ENCODE measurements at places on chromosomes 16 and 17. TPM values are rescaled to one million over a fixed set of nuclear protein-coding genes. Genes with fewer than 3 reads are reported as not detected.

DNA sequence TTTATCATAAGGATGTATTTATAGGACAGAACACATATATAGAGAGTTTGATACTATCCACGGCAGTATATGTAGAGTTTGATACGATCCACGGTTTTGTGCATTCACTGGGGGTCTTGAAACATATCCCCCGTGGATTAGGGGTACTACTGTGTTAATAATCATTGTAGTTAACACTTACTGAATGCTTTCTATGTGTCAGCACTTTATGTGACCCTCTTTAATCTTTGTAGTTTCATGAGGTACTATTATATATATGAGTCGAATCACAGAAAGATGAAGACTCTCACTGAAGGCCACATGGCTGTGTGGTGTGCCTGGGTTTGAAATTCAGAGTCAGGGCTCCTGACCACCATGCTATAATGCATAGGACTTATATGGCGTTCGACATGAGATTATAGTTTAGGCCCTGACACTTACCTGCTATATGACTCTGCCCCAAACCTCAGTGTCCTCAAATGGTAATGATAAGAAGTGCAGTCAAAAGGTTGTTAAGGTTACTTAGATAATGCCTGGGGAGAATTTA lies 4.3 kb upstream of the HEATR6 start:
- no peaks in the 10 kb centered on the region for H3K36me3 ChIP-seq
- H3K27me3 ChIP-seq: no peaks in the 10 kb centered on the region

DNA sequence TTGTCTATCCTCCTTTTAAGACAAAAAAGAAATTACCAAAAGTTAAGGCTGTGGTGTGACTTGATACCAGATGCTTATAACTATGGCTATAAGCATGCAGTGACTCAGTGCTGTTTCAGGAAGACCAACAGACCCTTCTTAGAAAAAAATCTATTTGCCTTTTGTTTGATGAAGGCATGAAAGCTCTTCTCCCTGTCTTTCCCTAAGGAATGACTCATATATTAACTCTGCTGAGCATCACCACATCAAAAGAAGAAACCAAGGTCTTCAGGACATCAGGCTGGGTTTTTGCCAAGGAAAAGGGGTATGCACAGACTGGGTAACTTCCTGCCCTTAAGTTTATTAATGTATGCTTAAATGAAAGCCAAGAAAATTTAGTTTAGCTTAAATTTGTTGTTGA lies 47.1 kb downstream of the VMP1 start:
- H3K27me3 ChIP-seq: no peaks in the 10 kb centered on the region
- DNase-seq: no peak
- peak overlapping the region; percentile 77 for H3K27ac ChIP-seq
- H3K4me1 ChIP-seq: peaks cover 42% of the 10 kb centered on the region
- peak overlapping the region; percentile 87 for H3K4me3 ChIP-seq

GRCh38 chr17:40038882-40039513 lies 15.2 kb downstream of the MED24 start:
- H3K27me3 ChIP-seq: no peaks in the 10 kb centered on the region
- no peak for DNase-seq
- peaks cover 20% of the 10 kb centered on the region for H3K36me3 ChIP-seq
- no peaks in the 10 kb centered on the region for H3K4me1 ChIP-seq
- no peak overlapping the region for H3K4me3 ChIP-seq

GRCh38 chr17:36609498-36609862 lies 8.1 kb downstream of the MRM1 start:
- H3K27me3 ChIP-seq: no peaks in the 10 kb centered on the region
- no peak overlapping the region for H3K4me3 ChIP-seq
- no peaks in the 10 kb centered on the region for H3K36me3 ChIP-seq

- peaks cover 25% of the 10 kb centered on the region for H3K4me1 ChIP-seq
- H3K27ac ChIP-seq: peak overlapping the region; percentile 94
- H3K4me3 ChIP-seq: peak overlapping the region; percentile 91
- no peaks in the 10 kb centered on the region for H3K27me3 ChIP-seq
Measured at GRCh38 chr17:1683459-1683858, 1.2 kb downstream of the PRPF8 start.

DNA sequence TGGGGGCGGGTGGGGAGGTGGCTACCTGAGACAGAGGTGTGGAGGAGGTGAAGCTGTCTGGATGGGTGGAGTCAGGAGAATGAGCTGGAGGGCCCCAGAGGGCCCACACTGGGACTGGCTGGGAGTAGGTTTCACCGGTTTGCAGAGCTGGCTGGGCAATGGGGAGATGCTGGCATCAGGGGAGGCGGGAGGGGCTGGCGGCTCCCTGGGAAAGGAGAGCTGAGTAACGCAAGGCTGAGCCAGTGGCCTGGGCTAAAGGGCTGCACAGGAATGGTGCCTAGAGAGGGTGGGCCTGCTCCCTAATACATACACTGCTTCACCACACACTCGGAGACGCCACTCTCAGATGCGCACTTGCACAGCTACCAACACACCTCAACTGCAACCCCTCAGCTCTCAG lies 12.4 kb downstream of the P3H4 start:
- peaks cover 4% of the 10 kb centered on the region for H3K4me1 ChIP-seq
- no peak overlapping the region for H3K4me3 ChIP-seq
- no peak overlapping the region for H3K27ac ChIP-seq
- no peaks in the 10 kb centered on the region for H3K36me3 ChIP-seq
- H3K27me3 ChIP-seq: no peaks in the 10 kb centered on the region
- no peak for DNase-seq

DNA sequence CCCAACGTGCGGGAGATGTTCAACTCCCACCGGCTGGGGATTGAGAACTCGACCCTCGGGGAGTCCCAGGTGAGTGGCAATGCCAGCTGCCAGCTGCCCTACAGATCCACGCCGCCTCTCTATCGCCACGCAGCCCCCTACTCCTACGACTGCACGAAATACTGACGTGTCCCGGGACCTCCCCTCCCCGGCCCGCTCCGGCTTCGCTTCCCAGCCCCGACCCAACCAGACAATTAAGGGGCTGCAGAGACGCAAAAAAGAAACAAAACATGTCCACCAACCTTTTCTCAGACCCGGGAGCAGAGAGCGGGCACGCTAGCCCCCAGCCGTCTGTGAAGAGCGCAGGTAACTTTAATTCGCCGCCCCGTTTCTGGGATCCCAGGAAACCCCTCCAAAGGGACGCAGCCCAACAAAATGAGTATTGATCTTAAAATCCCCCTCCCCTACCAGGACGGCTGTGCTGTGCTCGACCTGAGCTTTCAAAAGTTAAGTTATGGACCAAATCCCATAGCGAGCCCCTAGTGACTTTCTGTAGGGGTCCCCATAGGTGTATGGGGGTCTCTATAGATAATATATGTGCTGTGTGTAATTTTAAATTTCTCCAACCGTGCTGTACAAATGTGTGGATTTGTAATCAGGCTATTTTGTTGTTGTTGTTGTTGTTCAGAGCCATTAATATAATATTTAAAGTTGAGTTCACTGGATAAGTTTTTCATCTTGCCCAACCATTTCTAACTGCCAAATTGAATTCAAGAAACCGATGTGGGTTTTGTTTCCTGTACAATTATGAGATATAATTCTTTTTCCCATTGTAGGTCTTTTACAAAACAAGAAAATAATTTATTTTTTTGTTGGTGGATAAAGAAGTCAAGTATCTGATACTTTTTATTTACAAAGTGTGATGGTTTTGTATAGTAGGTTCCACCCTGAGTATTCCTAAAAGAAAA lies 2.3 kb downstream of the FOXC2 start:
- no peaks in the 10 kb centered on the region for H3K36me3 ChIP-seq
- no peak overlapping the region for H3K4me3 ChIP-seq
- H3K4me1 ChIP-seq: peaks cover 13% of the 10 kb centered on the region
- no peak for DNase-seq
- H3K27me3 ChIP-seq: peaks cover 26% of the 10 kb centered on the region

Gene TP53TG3D
- not detected for polyA plus RNA-seq

Gene AANAT
- polyA plus RNA-seq: not detected

Gene PRAC2
- polyA plus RNA-seq: not detected

Gene DNAI2
- not detected for polyA plus RNA-seq

Gene CBX8
- polyA plus RNA-seq: 1.7 TPM

Gene TBC1D28
- not detected for polyA plus RNA-seq

Gene RGS11
- not detected for polyA plus RNA-seq

Gene SLFN11
- polyA plus RNA-seq: 10.4 TPM
